GDM1 (cell line): ENCODE measurements at places on chromosomes 5 and 9.

- no peak for DNase-seq
Measured at GRCh38 chr9:20028192-20028848, 239.5 kb upstream of the SLC24A2 start.

- no peak for DNase-seq
Measured at GRCh38 chr5:140953234-140953633, 13.0 kb upstream of the PCDHAC2 start.

- DNase-seq: no peak
Measured at GRCh38 chr5:152271420-152271819, 133.7 kb downstream of the NMUR2 start.

GRCh38 chr5:148823871-148824270 is 2.5 kb upstream of the ADRB2 start:
- DNase-seq: no peak

DNA sequence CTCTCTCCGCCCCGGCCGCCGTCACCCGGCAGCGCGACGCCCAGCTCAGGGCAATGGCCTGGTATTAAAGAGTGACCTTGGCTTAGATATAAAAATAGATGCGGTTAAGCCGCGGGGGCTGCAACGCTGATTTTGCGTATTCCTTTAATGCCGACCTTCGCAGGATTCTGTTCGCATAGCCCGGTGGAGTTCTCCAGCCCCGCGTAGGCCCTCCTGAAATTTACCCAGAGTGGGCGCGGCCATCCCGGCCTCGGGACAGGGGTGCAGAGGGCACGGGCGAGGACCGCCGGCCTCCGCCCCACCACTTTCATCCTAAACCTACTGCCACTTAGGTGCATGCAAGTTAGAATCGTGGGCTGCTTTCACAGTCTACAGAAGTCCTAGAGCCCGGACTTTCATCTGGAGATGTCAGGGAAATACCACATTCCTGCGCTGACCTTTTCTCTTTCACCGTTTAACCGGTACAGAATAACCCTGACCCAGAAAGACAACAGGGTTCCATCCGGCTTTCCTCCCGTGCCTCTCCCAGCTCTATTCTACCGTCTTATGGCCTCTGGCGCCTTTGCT is 492 bp upstream of the FAM169A start:
- DNase-seq: no peak

DNA sequence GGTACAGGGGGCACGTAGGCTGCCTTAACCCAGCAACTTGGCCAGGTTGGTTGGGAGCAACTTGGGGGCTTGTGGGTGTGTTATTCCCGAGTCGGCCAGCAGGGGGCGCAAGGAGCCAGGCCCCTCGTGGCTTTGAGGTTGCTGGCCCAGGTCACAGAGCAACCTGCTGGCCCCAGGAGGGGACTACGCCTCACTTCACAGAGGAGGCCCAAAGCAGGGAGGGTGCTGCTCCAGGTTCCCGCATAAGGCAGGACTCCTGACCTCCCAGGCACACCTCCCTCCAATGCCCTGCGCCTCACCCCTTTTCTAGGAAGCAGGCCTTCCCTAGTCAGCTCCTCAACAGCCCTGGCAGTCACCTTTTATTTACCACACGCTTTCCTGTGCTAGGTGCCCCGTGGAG is 18.1 kb downstream of the KYAT1 start:
- peak; percentile 55 for DNase-seq

GRCh38 chr5:140322751-140323731 is 20.1 kb upstream of the PFDN1 start:
- no peak for DNase-seq

DNA sequence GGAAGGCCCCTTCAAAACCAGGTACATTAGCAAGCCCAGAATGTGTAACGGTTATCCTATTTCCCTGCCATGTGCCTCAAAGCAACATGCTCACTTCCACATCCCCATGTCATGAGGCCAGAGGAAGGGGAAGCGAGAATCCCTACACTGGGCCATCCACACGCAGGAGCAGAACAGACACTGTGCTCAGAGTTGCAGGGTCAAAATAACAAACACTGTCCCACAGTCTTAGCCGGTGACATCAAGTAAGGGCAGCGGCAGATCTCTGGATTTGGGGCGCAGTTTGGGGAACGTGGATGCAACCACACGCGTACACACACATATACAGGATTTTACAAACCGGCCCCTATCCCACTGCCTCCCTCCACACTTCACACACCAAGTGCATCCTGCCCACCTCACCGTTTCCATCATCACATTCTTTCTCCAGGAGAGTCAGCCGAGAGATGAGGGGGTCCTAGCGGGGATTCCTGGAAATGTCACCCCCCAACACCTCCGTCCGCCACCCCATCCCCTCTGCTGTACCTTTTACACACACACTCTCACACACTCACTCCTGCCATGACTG is 776 bp downstream of the APBA1 start:
- DNase-seq: no peak

DNA sequence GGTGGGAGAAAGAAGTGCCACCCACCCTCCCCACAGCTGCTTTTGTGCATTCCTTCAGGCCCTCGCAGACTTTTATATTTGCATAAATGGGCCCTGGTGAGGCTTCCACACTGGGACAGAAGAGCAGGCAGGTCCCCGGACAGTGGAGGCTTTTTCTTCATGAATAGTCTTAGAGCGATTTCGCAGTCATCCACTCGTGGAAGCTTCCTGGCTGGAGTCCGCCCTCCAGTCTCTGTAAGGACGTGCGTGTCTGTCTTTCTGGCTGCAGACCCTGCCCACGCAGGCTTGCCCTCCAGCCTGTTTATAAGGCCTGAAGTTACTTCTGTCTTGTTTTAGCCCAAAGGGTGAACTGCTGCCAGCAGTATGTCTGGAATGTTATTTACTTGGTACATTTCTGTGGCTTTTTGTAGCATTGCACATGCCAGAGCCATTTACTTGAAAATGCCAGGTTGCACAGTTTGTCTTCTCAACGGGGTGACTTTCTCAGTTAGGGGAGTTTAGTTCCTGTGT is 195.7 kb downstream of the AOPEP start:
- DNase-seq: no peak

DNA sequence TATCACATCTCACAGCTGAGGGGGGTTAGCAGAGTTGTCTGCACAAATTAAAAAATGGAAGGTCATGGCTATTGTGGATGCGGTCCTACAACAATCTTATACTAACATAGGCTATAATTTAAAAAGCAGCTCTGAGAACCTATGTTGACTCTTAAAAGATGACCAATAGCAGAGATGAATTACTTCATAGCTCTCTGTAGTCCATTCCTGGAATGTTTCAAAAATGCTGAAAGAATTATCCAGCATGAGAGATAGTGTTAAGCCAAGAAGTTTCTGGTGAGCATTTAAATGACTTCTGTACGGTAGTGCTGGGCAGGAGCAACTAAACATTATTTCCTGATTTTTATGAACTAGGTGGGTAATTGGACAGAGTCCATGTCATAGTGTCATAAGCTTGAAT is 218.2 kb upstream of the NUDT12 start:
- no peak for DNase-seq

GRCh38 chr9:2624051-2624682 is 2.6 kb downstream of the VLDLR start:
- no peak for DNase-seq

DNA sequence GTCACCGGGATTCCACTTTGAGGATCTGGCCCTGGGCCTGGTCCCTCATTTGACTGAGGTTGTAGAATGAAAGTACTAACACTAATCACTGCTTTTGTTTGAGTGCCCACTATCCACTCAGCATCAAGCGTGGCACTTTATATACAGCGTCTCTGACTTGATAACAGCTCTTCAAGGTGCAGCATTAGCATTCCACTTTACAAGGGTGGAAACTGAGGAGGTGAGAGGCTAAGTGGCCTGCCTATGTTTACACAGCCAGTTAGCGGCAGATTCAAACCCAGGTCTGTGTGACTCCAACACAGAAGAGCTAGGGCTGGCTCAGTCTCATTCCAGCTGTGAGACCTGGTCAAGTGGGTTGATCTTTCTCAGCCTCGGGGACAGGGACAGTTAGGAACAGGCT is 5.9 kb downstream of the KCNMB1 start:
- DNase-seq: no peak

DNA sequence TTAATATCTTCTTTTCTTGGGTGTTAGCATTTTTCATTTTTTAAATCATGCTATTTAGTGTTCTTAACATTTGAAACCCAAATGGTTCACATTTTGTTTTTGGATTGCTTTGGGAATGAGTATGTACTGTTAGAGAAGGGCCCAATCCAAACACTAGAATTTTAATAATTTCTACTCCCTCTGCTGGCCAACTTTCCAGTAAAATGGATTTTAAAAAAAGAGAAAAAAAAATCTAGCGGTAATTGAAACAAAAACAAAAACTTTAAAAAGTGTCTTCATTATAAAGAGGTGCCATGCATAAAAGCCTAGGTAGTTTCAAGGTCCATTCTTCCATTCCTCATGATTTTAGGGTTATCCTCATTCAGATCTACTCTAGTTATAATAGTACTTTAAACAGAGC is 32.1 kb upstream of the RICTOR start:
- DNase-seq: no peak

DNA sequence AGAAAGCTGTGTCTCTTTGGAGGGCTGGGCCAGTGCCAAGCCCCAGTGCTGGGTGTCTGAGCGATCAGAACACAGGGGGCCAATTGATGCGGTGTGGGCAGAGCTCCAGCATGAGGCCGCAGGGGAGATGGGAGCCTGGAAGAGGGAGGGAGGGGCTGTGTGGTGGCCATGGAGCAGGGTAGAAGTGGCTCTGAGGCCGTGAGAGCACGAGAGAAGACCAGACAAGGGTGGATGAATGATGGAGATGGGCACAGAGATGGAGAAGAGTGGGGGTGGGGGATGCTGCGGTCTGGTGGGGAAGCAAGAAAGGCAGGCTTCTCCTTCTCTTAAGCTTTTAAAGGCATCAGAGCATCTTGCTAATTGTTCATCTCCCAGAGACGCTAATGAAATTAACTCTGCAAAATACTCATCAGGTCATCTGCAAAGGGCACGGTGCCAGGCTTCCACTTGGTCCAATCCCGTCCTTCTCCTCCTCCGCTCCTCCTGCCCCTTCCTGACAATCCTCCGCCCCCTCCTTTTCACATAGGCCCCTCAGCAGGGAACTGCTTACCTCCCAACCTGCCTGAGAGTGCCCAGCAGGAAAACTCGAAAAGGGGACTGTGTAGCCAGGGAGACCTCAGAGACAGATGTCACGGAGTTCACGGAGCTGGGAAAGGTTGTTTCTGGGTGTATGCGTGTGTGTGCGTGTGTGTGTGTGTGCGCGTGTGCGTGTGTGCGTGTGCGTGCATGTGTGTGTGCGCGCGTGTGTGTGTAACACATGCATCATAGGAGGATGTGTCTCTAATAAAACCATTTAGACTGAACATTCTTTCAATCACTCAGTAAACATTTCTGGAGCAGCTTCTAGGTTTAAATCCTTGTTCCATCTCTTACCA is 7.1 kb upstream of the UNC5A start:
- no peak for DNase-seq

GRCh38 chr5:131416729-131417128 is 152.9 kb downstream of the CDC42SE2 start:
- no peak for DNase-seq

GRCh38 chr9:92439921-92440750 is 15.9 kb upstream of the OMD start:
- no peak for DNase-seq

DNA sequence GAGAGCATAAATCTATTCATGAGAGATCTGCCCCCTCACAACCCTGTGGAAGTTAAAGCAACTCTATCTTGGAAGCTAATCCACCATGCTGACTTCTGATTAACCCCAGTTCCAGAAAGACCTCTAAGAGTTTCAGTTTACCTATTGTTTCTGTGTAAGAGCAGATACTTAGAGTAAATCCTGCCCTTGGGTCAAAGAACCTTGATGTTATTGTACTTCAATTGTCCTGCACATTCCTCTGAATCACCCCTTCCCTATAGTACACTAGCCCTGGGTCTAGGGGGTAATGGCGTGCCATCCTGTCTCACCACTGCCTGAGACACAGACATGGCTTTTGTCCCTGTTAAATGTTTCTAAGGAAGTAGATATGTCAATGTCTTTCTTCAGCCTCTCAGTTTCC is 138.6 kb downstream of the CAAP1 start:
- DNase-seq: no peak

GRCh38 chr9:105150991-105151685 is 93.3 kb upstream of the SLC44A1 start:
- DNase-seq: no peak

GRCh38 chr5:100502684-100503083 is 32.5 kb upstream of the FAM174A start:
- DNase-seq: no peak

DNA sequence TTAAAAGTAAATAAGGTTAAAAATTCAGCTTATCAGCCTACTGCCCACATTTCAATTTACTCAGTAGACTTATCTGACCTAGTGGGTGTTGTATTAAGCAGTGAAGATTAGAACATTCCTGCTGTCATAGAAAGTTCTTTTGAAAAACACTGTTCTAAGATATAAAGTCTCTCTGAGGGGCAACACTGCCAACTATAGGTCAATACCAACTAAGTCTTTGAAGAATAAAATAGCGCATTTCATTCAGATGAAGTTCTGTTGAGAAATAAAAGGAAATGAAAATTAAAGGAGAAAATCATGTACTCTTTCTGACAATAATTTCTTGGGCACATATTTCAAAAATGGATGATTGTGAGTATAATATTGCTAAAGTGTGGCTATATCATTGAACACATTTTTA is 86.8 kb downstream of the PTPRD start:
- no peak for DNase-seq

GRCh38 chr9:71303351-71303750 is 181.9 kb upstream of the TRPM3 start:
- DNase-seq: no peak

- DNase-seq: peak; percentile 87
Measured at GRCh38 chr5:149062371-149063016, 368 bp downstream of the SH3TC2 start.

- no peak for DNase-seq
Measured at GRCh38 chr9:114574438-114574837, 13.1 kb upstream of the ATP6V1G1 start.

GRCh38 chr5:172165465-172165864 is 22.6 kb downstream of the STK10 start:
- DNase-seq: no peak
